Stimulated activated CD4-positive, alpha-beta T cell treated with anti-CD3 and anti-CD28 coated beads, Interleukin-12 subunit alpha, Interleukin-12 subunit beta, amount 100 ng/mL, for 4 hours (primary cell): ENCODE measurements at places on chromosomes 12 and 14.

DNA sequence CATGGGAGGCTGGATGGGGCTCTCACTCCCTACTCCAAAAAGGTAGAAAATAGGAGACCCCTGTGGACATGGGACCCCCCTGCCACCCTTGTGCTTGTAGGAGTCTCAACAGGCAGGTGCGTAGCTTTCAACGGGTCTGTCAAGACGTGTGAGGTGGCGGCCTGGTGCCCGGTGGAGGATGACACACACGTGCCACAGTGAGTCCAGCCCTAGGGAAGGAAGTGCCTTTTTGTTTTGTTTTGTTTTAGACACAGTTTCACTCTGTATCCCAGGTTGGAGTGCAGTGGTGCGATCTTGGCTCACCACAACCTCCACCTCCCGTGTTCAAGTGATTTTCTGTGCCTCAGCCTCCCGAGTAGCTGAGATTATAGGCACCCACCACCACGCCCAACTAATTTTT lies 12.9 kb downstream of the P2RX4 start:
- no peak for DNase-seq

DNA sequence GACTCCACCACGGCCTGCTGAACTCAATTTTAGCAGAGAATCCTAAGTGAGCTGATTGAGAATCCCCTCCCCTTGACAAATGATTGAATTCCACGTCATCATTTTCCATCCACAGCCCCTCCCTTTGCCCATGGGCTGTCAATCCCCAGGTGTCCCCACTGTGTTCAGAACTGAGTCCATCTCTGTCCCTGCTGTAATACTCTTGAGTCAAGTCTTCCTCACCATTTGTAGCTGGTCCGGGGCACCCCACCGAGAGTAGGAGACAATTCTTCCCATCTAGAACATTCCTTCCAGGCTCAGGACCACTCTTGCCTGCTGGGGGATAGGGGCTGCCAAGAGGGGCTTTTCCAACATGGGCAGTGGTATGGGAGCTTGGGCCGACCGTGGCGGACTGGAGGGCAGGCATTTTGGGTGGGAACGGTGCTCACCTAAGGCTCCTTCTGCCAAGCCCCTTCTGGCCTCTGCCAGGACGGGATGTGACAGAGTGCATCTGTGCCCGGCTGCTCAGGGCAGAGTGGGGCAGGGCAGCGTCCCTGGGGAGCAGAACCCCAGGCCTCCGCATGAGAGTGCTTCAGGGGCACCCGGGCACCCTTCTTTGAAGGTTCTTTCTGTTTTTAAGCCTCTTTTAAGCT lies 218.1 kb upstream of the RTL1 start:
- no peak for DNase-seq

- no peak for DNase-seq
Measured at GRCh38 chr14:94472842-94473241, 3.2 kb downstream of the SERPINA9 start.

DNA sequence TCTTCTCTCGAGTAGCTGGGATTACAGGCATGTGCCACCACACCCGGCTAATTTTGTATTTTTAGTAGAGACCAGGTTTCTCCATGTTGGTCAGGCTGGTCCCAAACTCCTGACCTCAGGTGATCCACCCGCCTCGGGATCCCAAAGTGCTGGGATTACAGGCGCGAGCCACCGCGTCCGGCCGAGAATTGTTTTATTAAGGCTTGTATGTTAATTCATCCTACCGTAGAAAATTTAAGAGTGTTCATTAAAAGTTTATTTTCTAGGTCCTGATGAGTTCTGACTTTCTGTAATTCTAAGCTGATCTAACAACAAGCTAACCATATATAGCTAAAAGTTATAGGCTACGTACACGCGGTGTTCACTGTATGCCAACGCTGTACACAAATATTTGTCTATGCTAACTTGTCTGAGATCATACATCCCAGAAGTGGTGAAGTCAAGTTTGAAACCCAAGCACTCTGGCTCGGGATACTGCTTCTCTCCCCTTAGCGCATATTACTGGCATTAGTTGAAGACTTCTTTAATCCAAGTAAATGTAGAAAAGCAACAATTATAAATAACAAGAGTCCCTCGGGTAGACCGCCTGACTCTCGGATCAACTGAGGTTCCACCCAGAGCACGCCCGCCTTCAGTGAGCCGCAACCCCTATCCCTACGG lies 570 bp upstream of the MRPS35 start:
- no peak for DNase-seq

DNA sequence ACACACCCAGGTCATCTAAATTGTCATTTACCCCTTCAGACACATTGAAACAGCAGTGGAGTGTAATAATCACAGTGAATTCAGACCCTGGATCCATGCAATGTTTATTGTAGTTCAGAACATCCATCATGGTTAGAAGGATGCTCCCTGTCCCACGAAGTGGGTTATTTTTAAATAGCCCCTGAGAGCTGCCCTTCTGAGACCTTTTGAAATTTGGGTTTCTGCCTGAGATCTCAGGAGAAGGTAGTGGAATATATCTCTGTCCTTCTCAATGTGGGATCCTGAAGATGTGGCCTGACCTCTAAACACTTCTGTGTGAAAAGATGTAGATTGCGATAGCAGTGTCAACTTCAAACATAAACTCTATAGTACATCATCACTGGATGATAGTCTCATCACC lies 1080.6 kb downstream of the TMEM121 start:
- no peak for DNase-seq

DNA sequence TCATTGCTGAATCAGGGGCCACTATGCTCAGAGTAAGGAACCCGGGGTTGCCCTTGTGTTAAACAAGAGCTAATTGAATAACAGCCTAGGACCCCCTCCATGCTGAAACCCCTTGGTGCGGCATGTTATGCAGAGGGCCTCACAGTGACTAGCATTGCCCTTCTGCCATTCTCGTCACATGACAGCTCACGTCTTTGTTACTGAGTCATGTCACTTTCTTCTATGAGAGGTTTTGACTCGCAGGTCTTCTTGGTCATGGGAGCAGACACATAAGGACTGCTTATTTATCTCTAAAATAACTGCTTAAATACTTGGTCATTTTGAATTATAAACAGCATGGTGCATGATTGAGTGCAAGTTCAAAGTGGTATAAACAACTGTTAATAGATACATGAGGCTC lies 24.9 kb downstream of the TCTN1 start:
- DNase-seq = no peak

GRCh38 chr14:94142836-94143235 lies 13.4 kb upstream of the IFI27L2 start:
- no peak for DNase-seq

- no peak for DNase-seq
Measured at GRCh38 chr12:57209916-57210315, 6.7 kb upstream of the NXPH4 start.

DNA sequence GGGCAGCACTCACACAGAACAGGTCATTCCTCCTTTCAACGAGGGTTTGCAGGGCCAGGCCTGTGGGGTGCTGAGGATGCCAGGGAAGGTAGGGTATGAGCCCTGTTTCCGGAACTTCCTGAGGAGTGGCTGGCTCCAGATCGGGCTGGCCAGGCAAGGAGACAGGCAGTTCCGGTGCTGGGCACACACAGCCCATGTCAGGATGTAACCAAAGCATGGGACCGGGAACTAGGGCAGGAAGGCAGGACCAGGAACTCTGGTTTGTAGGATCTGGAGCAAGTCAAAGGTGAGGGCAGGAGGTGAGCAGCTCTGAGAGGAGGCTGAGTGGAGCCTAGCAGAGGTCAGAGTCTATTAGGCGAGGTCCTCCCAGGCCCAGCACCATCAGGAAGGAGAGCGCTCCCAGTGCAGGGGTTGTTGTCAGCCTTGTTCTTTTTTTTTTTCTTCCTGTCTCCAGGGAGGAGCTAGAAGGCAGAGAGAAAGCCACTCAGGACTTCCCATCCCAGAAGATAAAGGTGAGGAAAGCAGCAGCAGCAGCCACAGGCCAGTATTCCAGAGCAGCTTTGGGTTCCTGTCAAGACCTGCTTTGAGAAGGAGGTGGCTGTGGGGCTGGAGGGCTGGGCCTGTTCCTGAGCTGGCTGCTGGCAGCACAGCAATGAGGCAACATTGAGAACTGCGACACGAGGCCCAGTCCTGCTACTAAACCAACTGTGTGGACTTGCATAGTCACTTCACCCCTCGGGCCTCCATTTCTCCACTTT lies 49.0 kb upstream of the PTGR2 start:
- DNase-seq = no peak

- DNase-seq = no peak
Measured at GRCh38 chr12:32476446-32476845, 77.1 kb downstream of the FGD4 start.

DNA sequence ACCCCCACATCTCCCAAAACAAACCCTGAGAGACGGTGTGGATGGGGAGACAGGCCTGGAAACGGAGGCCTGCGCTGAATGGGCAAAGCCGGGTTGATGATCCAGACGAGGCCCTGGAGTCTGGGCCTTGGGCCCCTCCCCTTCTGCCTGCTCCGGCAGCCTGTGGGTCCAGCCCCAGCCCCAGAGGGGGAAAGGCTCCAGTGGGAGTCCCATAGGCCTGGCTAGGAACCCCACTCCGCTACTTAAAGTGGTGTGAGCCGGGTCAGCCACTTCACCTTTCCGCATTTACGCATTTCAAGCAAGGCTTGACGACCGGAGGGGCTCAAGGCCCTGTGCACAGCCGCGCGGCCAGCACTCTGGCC lies 695 bp upstream of the TNFAIP2 start:
- no peak for DNase-seq

DNA sequence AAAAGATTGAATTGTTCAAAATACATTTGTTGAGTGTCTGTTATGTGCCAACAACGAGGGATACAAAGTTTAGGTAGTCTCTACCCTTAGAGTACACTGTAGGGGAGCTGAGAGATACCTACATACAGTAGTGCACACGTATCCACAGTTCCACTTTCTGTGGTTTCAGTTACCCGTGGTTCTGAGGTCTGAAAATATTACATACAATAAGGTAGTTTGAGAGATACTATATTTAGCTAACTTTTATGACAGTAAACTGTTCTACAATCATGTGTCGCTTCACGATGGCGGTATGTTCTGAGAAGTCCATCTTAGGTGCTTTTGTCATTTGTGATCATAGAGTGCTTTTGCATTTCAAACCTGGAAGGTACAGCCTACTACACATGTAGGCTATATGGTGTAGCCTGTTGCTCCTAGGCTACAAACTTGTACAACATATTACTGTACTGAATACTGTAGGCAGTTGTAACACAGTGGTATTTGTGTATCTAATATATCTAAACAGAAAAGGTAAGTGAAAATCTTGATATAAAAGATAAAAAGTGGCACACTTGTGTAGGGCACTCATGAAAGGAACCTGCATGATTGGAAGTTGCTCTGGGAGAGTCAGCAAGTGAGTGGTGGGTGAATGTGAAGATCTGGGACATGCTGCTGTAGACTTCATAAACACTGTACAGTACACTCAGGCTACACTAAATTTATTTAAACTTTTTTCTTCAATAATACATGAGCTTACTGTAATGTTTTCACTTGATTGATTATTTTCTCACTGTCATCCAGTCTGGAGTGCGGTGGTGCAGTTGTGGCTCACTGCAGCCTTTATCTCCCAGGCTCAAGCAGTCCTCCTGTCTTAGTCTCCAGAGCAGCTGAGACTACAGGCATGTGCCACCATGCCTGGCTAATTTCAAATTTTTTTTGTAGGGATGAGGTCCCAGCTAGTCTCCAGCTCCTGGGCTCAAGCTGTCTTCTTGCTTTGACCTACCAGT lies 4.0 kb downstream of the CPSF6 start:
- DNase-seq = no peak

GRCh38 chr12:29071099-29071498 lies 78.0 kb upstream of the FAR2 start:
- DNase-seq = no peak

- no peak for DNase-seq
Measured at GRCh38 chr12:83432176-83432719, 745.5 kb downstream of the TMTC2 start.

GRCh38 chr14:72851635-72852034 lies 42.3 kb downstream of the DPF3 start:
- DNase-seq = no peak

- no peak for DNase-seq
Measured at GRCh38 chr12:124620606-124621295, 53.3 kb upstream of the NCOR2 start.
